Stimulated activated CD4-positive, alpha-beta T cell treated with anti-CD3 and anti-CD28 coated beads, Interleukin-1b, Interleukin-23, amount 100 ng/mL, for 48 hours (primary cell): ENCODE measurements at places on chromosomes 5 and 9.
A peak's percentile ranks its signal among the peaks of the same experiment; 100 is the strongest.

DNA sequence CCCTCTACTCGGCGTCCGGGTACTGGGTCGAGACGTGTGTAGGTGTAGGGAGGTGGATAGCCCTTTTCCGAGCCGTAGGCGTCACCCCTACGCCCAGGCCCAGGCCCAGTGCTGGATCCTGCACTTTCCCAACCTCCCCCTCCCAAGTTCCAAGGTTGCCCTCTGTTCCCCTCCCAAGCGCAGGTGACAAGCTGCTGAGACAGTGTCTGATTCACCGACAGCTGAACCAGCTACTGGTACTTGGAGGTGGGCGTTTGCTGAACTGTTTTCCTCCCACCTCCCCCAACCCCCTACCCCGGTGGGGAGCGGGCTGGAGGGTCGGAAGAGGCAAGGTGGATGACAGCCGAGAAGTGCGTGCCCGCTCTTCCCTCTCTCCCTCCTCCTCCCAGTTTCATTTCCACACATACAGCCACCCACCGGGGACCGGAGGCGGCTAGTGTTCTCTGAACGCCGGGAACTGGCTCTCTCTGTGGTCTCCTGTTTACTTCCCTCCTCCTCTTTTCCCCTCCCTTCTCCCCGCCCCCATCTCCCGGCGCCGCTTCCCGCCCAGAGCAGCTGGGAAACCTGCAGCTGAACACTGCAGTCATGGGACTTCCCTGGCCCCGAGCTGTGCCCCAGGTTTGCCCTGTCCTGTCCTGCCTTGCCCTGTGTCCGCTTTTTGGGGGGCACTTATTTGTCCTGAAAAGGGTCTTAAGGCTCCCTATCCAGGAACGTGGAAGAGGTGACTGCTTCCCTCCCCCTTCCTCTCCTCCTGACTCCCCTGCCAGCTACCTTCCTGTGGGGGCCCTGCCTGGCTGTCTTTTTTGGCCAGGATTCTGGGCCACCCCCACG lies 6.2 kb upstream of the KLF9 start:
- peak; percentile 70 for DNase-seq

GRCh38 chr9:107000218-107000617 lies 137.3 kb downstream of the ZNF462 start:
- no peak for DNase-seq

- peak; percentile 11 for DNase-seq
These were observed 69.2 kb downstream of the SYK start for GRCh38 chr9:90870621-90871326.

DNA sequence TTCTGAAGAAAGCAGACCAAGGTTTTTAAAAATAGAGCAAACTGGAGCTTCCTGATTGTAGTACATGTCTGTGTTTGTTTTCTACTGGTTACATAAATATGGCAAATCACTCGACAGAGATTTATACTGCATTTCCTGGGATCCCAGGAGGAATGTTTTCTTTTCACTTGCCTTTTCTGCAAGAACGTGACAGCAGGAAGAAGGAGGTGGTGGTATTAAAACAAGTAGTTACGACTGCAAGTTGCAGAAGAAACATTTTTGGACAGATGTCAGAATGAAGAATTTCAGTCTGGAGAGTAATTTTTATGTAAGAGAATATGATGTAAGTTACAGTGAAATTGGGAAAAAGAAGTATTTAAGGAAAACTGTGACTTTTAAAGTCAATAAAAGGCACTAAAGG lies 253.7 kb upstream of the NFIL3 start:
- no peak for DNase-seq

GRCh38 chr5:147481874-147482705 lies 27.8 kb downstream of the DPYSL3 start:
- no peak for DNase-seq

- no peak for DNase-seq
These were observed 153.1 kb downstream of the CCDC192 start for GRCh38 chr5:127856292-127856691.

DNA sequence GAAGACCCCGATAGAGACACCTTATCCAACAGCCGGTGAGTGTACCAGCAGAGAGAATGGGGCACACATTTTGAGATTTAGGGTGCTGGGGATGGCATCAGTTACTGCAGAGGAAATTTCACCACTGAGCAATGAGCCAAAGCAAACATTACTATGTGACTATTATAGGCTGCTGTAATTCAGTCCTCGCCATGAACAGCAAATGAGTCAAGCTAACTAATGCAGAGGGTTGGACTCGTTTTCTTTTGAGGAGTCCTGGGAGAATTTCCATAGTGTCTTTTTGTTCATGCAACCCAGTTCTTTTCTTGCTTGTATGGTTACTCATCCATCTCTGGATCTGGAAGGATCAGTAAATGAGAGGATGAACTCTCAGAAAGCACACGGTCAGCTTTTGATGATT lies 323.8 kb downstream of the PSAT1 start:
- DNase-seq = no peak
